ENCODE measurements at places on chromosomes 6 and 20. TPM values are rescaled to one million over a fixed set of nuclear protein-coding genes. Genes with fewer than 3 reads are reported as not detected.

DNA sequence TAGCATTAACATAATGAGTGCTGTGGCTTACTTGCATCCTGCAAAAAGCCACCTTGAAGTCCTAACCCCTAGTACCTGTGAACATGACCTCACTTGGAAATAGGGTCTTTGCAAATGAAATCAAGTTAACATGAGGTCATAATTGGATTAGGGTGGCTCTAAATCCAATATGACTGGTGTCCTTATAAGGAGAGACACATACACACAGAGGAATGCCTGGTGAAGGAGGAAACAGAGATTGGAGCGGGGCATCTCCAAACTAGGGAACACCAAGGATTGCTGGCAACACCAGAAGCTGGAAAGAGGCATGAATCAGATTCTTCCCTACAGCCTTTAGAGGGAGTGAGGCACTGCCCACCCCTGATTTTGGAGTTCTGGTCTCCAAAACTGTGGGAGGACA lies 17.6 kb upstream of the RPS6KA2 start:
- DNase-seq, result no peak
- peaks cover 4% of the 10 kb centered on the region for H3K27me3 ChIP-seq
- no peak overlapping the region for H3K27ac ChIP-seq
- no peaks in the 10 kb centered on the region for H3K36me3 ChIP-seq
- H3K4me1 ChIP-seq, result peaks cover 6% of the 10 kb centered on the region

GRCh38 chr6:52976591-52977035 lies 18.5 kb downstream of the GSTA4 start:
- H3K27me3 ChIP-seq, result no peaks in the 10 kb centered on the region
- no peak overlapping the region for H3K4me3 ChIP-seq
- no peak for DNase-seq
- peaks cover 25% of the 10 kb centered on the region for H3K4me1 ChIP-seq
- peak overlapping the region; percentile 47 for H3K27ac ChIP-seq

GRCh38 chr6:85250586-85251220 lies 199.2 kb upstream of the NT5E start:
- no peak for DNase-seq
- H3K4me3 ChIP-seq, result no peak overlapping the region
- no peaks in the 10 kb centered on the region for H3K36me3 ChIP-seq
- no peaks in the 10 kb centered on the region for H3K4me1 ChIP-seq

- H3K27me3 ChIP-seq, result peaks cover 39% of the 10 kb centered on the region
- no peaks in the 10 kb centered on the region for H3K36me3 ChIP-seq
- no peak overlapping the region for H3K4me3 ChIP-seq
- H3K27ac ChIP-seq, result no peak overlapping the region
Measured at GRCh38 chr20:18276821-18277220, 11.5 kb upstream of the ZNF133 start.

- peaks cover 32% of the 10 kb centered on the region for H3K27me3 ChIP-seq
- H3K27ac ChIP-seq, result no peak overlapping the region
- H3K4me1 ChIP-seq, result no peaks in the 10 kb centered on the region
- H3K4me3 ChIP-seq, result no peak overlapping the region
- H3K36me3 ChIP-seq, result no peaks in the 10 kb centered on the region
Measured at GRCh38 chr20:10178727-10179313, 39.8 kb upstream of the SNAP25 start.

GRCh38 chr6:29183594-29183993 lies 12.9 kb downstream of the OR2J2 start:
- H3K4me3 ChIP-seq, result no peak overlapping the region
- no peak overlapping the region for H3K27ac ChIP-seq
- peaks cover 26% of the 10 kb centered on the region for H3K27me3 ChIP-seq
- no peaks in the 10 kb centered on the region for H3K4me1 ChIP-seq
- DNase-seq, result no peak

- no peaks in the 10 kb centered on the region for H3K36me3 ChIP-seq
- H3K27ac ChIP-seq, result no peak overlapping the region
- H3K4me3 ChIP-seq, result no peak overlapping the region
- H3K4me1 ChIP-seq, result peaks cover 18% of the 10 kb centered on the region
- DNase-seq, result no peak
Measured at GRCh38 chr20:44151621-44152416, 35.2 kb downstream of the JPH2 start.

- DNase-seq, result no peak
- no peak overlapping the region for H3K4me3 ChIP-seq
- no peaks in the 10 kb centered on the region for H3K27me3 ChIP-seq
- H3K36me3 ChIP-seq, result peaks cover 36% of the 10 kb centered on the region
- H3K27ac ChIP-seq, result no peak overlapping the region
Measured at GRCh38 chr20:64025101-64025825, 10.7 kb upstream of the C20orf204 start.

Gene DEFB123
- total RNA-seq, result not detected

Gene SLC22A1
- 2.4 TPM for total RNA-seq

Gene HLA-DOB
- 0.52 TPM for total RNA-seq

Gene KCNS1
- total RNA-seq, result not detected

Gene MUC21
- total RNA-seq, result not detected
